ENCODE measurements at places on chromosomes 1 and 21.

- no peak for DNase-seq
These were observed 1128.2 kb downstream of the PLA2G4A start for GRCh38 chr1:187956975-187957374.

DNA sequence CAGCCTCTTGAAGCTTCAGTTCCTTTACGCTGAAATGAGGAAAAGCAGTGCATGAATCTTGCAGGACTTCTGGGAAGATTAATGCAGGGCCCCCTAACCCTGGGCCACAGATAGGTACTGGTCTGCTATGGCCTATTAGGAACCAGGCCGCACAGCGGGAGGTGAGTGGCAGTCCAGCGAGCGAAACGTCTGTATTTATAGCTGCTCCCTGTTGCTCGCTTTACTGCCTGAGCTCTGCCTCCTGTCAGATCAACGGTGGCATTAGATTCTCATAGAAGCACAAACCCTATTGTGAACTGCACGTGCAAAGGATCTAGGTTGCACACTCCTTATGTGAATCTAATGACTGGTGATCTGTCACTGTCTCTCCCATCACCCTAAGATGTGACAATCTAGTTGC, 130.2 kb downstream of the CHRM3 start:
- DNase-seq = no peak

DNA sequence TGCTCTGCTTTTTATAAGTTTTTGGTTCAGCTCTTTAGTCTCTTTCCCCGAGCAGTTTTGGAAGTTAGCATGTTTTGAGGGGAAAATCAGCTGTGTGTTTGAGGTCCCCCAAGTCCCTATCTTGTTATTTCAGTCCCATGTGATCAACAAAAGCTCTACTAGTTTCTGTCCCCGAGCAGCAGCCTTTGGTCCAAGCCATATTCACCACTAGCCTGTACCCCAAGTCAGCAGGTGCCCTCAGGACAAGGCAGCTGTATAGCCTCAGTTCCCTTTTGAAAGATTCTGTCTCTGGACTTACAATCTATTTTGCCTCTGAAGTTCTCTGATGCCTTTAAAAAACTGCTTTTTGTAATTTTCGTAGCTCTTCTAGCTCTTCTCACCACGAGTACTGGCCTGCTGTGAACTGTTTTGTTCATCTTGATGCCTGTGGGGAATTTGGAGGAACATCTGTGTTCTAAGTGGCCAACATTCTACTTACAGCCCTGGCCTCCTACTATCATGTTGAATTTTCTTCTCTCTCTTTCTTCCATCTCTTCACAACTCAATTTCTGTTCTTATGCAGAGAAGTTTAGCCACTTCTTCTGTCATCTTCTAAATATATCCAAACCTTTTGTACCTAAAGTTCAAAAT, 16.7 kb downstream of the UAP1 start:
- no peak for DNase-seq

GRCh38 chr1:87421809-87422208, 93.1 kb downstream of the LMO4 start:
- no peak for DNase-seq

- DNase-seq = no peak
These were observed 23.7 kb upstream of the MAGOH start for GRCh38 chr1:53262000-53262399.

GRCh38 chr1:182139496-182139895, 78.0 kb upstream of the ZNF648 start:
- no peak for DNase-seq

DNA sequence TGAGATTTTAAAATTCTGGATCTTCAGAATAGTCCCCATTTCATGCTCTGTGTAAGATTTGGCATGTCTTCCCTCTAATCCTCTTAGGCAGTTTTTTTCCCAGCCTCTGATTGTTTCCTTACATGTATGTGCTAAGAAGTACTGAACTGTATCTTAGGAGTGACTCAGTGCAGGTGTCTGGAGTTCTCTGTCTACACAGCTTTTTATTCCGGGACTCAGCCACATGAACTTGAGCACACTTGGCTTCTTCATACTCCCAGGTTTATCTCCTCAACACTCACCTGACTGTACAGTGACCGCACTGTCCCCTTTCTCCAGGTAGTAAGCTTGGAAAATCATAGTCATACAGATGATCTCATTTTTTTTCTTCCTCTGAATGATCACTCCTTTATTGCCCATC, 50.7 kb downstream of the SYT14 start:
- no peak for DNase-seq

DNA sequence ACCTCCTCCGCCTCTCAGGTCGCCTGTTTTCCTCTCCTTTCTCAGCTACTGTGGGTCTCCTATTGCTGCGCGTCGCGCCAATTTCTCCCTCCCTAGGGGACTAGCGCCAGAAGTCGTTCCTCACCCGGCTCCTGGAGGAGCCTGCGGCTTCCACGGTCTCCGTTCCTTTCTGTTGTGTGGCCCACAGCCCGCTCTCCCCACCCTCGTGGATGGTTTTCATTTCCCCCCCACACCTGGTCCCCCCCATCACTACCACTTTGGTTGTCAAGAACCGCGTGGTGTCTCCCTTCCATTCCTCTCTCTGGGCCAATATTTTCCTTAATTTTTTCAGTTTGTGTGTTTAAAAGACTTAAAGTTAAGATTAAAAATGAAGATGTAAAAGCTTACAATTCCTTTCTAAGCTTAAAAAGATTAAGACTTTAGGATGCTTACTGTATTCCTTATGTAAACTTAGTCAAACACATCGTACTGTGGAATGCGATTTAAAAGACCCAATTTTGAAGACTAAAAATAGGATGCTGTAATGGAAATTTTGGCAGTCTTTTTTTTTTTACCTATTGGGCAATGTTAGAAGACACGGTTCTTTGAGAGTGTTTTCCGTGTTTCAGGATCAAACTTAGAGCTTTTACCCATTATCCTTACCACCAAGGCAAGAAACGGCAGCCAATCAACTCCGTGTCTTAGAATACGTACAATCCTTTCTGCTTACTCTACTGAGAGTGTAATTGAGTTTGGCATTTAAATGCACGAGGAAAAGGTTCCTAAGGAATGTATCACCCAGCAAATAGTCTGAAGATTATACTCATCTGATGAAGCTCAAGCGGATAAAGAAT, 773 bp downstream of the CNST start:
- DNase-seq = no peak

- no peak for DNase-seq
These were observed 48.8 kb downstream of the PRDX6 start for GRCh38 chr1:173525926-173526325.

- no peak for DNase-seq
These were observed 38.7 kb upstream of the EFHD2 start for GRCh38 chr1:15370781-15371520.

- peak; percentile 87 for DNase-seq
These were observed 36.6 kb downstream of the TMEM50B start for GRCh38 chr21:33443194-33443593.

DNA sequence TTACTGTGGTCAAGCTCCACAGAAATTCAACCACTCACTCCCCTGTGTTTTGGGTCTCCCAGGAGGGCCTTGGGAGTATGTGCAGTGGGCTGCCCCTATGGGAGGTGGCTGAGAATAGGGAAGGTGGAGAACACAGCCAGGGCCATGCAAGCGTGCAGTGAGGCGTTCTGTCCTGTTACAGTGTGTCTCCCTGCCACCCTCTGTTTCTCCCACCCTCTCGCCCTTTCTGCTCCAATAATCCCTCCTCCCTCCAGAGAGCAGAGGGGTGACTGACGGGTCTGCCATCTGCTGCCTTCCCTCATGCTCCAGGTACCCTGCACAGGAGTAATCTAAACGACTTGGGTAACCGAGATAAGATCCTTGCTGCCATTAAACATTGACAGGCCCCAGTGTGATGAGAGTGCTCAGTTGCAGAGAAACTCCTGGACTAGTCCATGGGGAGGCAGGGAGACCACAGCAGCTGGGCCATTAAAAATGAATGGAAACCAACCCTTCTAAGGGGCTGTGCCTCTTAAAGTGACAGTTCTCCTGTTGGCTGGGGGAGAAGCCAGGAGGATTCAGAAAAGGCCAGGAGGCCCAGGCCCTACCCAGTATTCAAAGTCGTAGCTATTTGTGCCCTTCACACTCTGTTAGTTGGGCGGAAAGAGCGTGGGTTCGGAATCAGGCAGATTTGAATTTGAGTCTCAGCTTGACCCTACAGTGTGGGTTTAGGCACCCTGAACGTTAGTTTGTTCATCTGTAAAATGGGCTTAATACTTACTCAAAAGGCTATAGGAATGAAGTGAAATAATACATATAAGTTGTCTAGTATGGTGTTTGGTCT, 22.4 kb upstream of the BTG2 start:
- no peak for DNase-seq

GRCh38 chr1:85888921-85889320, 180.7 kb upstream of the ZNHIT6 start:
- DNase-seq = no peak

GRCh38 chr1:169550294-169550693, 36.0 kb downstream of the F5 start:
- peak; percentile 53 for DNase-seq

DNA sequence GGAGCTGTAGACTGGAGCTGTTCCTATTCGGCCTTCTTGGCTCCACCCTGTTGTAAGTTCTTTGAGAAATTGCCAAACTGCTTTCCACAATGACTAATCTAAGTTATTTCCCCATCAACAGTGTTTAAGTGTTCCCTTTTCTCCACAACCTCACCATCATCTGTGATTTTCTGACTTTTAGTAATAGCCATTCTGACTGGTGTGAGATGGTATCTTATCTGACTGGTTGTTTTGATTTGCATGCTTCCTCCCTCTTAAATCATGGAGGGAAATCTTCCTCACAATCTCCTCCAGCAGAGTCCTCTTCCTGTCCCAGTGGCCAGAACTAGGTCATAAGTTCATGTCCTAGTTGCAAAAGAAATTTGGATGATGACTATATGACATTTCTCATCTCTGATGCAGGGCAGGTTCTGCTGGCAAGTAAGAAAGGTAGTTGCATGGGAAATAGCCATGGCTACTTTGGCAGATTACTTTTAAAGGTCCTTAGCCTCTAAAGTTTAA, 294.0 kb downstream of the LRRC40 start:
- no peak for DNase-seq

GRCh38 chr1:212710566-212710965, 10.9 kb upstream of the BATF3 start:
- no peak for DNase-seq

- DNase-seq = no peak
These were observed 36.0 kb upstream of the DISC1 start for GRCh38 chr1:231590453-231591198.

GRCh38 chr1:235290740-235291502, 37.1 kb downstream of the ARID4B start:
- DNase-seq = no peak

GRCh38 chr1:63328781-63329180, 6.4 kb downstream of the FOXD3 start:
- DNase-seq = no peak

DNA sequence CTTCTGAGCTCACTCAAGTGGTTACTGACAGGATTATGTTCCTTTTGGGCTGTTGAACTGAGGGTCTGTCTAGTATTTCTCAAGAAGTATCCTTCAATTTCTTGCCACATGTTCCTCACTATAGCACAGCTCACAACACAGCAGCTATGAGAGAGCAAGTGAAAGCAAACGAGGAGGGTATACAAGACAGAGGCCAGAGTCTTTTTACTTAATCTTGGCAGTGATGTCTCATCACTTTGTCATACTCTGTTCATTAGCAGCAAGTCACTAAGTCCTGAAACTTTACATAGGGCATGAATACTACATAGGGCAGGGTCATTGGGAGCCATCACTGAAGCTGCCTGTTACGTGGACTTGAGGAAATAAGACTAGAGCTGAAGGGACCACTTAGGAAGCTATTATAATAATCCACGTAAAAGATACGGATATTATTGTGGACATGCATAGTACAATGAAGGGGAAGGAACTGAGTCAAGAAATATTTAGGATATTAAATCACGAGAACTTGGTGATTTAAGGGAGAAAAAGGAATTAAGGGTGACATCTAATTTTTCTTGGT, 63.7 kb downstream of the SLC30A7 start:
- no peak for DNase-seq

DNA sequence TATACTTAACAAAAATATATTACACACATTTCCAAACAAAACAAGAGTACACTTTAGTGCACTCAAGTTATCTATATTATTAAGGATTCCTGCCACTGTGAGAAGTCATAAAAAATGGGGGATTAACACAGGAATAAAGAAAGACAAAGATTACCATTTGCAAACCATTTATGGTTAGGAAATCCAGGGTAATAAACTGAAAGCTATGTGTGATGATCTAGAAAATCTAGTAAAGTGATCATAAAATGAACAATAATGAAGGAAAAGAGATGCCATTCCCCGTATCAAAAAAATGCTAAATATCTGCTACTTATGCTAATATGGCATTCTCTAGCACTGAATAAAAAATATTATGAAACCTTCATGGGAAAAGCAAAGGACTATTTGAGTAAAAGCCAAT, 101.4 kb downstream of the AK5 start:
- DNase-seq = no peak

DNA sequence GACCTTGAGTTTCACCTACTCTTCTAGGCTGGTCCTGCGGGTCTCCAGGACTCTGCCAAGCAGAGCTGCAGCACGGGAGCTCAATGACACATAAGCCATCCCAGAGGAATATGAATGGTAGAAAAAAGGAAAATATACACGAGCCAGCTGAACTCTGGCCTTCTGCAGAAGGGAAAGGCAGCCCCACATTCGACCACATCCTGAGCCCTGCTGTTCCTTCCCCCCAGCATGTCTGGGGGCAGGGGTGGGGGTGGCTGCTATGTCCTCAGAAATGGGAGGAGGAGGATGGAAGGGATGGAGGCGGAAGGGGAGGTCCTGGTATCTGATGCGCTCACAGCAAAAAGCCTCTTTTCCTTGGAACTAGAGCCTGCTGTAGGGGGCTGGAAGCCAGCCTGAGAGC, 12.1 kb upstream of the KDF1 start:
- no peak for DNase-seq

DNA sequence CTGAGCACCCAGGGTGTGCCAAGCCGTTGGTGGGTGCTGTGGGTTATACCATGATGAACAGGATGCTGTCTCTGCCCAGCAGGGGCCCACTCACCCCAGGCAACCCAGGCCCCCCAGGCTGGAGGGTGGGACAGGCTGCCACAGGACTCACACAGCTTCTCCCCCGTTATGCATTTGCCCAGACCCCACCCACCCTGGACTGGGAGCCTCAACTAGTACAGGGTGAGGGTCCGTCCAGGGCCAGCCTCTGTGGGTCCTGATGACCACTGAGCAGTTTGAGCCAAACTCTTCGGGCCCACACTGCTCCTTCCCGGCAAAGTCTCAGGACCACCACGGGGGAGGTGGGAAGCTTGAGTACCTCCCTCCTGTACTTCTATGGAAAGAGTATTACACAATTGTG, 3.8 kb upstream of the PRELP start:
- no peak for DNase-seq

DNA sequence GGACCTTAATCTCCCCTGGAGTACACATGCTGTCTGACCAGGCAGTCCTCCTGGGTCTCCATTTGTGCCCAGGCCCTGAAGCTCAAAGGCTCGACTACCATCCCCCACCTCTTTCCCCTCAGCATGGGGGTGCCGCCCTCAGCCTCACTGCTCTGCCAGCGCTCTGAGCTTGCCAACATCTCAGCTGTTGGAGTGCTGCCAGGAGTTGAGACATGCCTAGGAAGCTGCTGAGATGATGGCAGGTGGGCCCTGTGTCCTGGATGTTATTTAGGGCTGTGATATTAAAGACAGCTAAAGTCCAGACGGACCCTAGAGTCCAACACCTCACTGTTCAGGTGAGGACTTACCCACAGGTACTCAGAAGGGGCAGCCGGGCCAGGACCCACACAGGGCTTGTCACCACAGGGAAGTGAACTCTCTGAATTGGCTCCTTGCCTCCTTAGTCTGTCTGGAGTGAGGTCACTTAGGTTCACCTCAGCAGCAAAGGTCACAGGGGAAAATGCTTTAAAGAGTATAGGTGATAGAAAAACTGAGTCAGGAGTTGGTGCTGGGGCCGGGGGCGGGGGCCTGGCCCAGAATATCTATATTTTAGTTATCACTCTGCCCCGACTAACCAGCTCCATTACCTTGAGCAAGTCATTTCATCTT, 19.7 kb upstream of the KCNC4 start:
- DNase-seq = peak; percentile 62
